NCI-H1694 treated with DMSO at 0.1 percent for 48 hours (cell line): ENCODE measurements at places on chromosomes 12 and 14.

DNA sequence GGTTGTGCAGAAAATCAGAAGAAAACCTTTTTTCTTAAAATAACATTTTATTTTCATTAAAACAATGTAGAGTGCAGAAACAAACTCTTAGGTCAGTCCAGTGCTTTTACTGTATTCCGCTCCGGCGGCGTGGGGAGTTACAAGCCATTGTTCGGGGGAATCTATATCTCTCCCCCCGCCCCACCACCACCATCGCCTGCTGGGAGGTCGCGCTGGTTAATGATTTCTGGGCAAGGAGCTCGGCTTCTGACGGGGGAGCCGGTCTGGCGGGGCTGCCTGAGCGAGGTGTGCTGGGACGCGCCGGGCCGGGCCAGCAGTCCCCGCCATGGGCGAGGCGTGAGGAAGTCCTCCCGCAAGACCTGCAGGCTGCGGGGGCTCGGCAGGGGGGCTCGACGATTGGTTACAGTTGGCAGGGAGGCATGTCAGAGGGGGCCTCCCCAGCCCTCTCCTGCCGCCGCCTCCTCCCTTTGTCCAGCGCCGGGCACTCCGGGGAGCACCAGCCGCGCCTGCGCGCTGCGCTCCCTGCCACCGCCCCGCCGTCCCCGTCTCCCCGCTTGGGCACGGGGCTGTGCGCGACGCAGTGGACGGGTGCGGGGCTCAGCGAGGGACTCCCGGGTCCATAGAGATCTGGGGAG, 1.0 kb upstream of the DUSP6 start:
- no peak for DNase-seq

DNA sequence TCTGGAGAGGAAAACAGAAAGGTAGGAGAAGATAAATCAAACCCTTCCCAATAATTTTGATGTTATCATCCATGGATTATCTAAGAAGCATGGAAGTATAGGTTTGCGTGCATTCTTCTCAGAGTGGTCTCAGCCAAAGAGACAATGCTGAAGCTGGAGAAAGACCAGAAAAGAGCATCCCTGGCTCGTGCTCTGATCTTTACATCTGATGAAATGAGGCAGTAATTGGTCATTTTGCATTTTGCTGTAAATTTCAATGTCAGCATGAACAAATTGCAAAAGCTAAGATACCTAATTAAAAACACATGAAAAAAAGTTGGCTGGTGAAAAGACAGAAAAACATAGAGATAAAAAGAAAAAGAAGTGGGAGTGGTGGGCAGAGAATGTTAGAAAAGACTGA, 252.4 kb downstream of the ITPR2 start:
- no peak for DNase-seq

DNA sequence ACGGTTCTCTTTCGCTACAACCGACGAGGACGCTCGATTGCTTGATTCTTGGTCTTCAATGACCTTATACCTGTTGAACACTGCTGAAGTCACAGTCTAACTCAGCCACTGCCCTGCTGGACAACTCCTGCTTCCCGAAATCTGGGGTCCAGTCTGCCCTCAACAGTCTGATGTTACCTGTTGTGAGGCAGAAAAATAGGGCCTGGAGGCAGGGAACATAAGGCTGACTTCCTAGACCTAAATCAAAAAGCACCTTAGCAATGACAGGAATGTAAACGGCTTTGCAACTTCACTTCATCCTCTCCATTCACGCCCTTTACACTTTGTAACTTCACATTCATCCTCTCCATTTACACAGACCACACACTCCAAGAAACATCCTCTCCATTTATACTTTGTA, 597 bp upstream of the GLTP start:
- DNase-seq: no peak

GRCh38 chr14:65164825-65165135, 62.5 kb upstream of the MAX start:
- DNase-seq: no peak
